AML-193 (cell line): ENCODE measurements at places on chromosomes 3 and 15.

DNA sequence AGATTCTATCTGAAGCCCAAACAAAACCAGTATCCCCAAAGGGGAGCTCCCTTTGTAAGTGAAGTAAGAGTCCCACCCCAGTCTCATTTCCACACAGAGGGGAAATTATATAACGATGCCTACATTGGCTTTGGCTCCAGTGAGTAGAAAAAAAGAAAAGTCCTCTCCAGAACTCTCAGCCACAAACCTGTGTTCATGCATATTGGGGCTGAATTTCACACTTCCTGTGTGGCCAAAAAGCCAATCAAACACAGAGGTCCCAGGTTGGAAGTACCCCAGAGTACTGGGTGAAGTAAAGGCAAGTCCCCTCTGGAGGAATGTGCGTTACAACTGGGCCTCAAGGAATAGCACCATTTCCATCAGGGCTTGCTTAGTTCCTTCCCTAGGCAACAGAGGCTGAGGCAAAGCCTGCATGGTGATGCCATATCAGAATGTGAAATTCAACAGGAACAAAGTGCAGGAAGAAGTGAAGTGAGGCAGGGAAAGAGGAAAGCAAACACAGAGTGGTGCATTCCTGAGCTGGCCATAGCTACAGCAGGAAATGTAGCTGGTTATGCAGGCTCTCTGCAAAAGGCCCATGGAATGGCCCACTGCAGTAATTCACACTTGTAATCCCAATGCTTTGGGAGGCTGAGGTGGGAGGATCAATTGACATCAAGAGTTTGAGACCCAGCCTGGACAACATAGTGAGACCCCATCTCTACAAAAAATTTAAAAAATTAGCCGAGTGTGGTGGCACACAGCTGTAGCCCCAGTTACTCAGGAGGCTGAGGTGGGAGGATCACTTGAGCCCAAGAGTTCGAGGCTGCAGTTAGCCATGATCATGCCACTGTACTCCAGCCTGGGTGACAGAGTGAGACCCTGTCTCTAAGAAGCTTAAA lies 16.6 kb upstream of the CX3CR1 start:
- no peak for DNase-seq

DNA sequence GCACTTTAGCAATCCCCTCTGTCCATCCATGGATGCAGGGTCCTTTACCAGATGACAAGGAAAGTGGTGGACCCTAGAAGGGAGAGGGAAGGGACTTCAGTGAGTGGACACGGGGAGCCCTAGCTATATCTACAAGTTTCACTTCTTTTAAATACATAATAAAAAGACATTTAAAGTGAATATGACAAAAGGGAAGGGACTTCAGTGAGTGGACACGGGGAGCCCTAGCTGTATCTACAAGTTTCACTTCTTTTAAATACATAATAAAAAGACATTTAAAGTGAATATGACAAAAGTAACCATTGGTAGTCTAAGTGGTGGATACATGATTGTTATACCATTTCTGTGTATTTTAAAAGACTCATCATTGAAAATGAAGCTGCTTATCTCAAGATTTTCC lies 81.9 kb upstream of the HES1 start:
- DNase-seq, result no peak

GRCh38 chr3:13407475-13407874 lies 12.6 kb downstream of the NUP210 start:
- DNase-seq, result no peak

- peak; percentile 97 for DNase-seq
These were observed 5.2 kb upstream of the FURIN start for GRCh38 chr15:90862964-90863778.

DNA sequence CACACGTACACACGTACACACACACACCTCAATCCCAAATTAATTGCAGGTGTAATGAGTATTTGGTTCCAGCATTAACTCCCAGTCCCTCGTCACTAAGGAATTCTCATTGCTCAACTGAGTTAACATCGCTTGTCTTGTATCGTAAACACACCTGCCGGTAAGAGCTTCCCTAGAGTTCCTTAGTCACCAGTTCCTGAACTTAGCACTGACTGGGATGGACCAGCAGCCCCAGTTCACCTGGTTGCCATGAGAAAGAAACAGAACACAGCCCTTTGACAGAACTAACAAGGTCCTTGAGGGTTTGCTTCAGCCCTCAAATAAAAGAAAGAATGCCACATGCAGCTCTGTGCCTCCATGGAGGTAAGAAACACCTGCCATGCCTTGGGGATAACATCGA lies 66.3 kb upstream of the SLCO3A1 start:
- DNase-seq, result no peak

DNA sequence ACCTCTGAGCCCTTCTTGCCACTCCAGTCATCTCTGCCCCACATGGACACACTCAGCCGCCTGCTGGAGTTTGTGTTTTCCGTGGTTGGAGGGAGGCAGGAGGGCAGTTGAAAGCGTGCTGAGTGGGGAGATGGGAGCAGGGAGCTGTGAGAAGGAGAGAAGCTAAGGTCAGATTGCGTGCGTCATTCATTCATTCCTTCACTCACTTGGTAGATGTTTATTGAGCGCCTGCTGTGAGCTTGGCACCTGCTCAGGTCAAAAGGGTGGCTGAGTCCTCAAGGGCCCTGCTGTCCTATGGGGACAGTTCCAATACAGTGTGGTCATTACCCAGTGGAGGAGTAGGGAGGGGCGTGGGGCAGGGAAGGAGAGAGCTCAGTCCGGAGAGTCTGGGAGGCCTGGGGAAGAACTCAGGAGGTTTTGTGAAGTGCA lies 23.5 kb downstream of the LIMD1 start:
- no peak for DNase-seq

DNA sequence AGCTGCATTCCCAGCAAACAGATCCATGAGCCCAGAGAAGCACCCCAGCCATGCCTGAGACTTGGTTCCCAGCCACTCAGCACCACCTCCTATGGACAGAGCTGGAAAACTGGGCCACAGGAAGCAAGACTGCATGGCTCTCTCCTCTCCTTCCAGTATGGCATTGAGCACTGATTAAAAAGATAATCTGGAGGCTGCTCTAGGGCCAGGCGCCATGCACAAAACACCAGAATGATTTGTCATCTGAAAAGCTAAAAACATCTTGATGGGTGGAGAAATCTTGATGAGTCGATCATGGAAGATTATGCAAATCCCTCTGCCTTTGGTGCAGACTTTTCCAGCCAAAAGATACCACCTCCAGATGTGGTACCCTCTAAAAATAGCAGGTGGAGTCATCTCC lies 62.7 kb upstream of the MRPS22 start:
- DNase-seq, result no peak

DNA sequence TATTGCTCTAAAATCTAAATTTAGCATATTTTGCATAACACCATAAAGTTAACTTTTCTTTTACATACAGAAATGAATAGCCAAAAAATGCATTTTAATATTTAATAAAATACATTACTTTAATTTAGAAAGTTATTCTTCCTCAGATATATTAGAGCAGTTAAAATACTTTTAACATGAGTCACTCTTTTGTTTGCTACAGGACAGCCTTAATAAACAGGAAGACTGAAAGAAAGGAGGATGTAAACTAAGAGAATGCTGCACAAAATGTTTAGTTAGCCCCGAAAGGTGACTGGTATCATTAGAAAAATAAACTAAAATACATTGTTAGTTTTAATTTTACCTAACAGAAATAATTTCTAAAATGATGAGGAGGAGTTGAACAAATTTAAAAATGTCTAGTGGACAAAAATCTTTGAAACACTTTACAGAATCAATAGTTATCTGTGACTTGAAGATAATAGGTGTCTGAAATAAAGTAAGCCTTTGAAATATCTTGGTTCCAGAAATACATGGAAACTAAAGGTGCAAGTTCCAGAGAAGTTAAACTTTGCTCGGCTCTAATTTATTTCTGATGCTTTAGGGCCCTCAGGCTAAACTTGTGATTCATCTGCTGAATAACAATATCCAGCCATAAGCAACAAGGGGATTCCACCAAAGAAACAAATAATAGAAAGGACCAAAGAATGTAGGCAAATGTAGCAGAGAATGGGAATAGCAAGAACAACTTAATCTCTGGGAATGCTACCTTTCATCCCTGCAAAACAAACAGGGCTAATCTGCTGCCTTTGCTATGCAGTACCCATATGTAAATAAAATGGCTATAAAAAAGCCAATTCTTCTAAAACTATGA lies 138.3 kb upstream of the UBP1 start:
- no peak for DNase-seq

- DNase-seq, result peak; percentile 82
These were observed 6.4 kb downstream of the THPO start for GRCh38 chr3:184371570-184372018.

- no peak for DNase-seq
These were observed 39.4 kb downstream of the DNAH1 start for GRCh38 chr3:52355526-52355925.

- no peak for DNase-seq
These were observed 568.9 kb upstream of the NR2F2 start for GRCh38 chr15:95761501-95762165.

DNA sequence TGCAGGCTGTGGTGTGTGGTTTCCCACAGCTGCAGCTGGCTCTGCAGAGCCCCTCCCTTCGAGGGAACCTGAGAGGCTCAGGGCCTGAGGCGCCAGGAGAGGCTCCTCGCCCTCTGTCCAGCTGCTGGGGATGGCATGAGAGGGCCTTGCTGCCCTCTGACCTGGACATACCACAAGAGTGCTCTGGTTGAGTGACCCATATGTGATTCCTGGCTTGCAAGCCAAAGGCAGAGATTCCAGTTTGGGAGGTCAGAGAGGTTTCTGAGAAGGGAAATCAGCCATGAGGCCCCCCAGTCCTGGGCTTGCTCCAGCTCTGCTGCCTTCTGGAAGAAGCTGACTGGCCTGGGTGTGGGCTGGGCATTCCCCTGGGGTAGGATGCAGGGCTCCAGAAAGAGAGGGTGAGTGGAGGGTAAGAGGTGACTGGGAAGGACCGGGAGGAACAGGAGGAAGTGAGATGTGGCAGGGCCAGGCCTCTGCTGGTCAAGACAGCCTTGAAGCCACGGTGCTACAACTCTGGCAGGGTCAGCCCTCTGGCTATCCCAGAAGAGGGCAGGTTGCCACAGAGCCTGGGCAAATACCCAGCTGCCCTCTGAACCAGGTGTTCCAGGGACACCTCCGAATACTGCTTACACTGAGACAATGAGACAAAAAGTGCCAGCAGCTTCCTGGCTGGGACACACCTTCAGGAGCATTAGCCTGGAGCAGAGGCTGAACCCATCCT lies 16.0 kb upstream of the SRP14 start:
- DNase-seq, result no peak

DNA sequence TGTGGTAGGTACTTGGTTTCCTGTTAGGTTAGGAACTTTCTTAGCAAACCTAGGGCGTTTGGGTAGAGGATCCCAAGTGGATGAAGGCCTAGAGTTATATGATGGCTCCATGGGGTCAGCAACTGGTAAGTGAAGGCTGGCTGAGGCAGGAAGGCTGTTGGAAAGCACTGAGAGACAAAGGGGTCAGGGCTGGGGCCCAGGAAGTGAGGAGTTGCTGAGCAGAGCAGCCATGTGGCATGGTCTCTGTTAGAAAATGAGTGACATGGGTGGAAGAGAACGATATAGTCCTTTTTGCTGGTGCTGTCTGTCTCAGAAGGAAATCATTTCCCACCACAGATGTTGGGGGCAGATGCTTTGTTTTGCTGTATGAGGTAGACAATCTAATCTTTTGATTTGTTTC lies 34.5 kb upstream of the MGLL start:
- DNase-seq, result no peak

DNA sequence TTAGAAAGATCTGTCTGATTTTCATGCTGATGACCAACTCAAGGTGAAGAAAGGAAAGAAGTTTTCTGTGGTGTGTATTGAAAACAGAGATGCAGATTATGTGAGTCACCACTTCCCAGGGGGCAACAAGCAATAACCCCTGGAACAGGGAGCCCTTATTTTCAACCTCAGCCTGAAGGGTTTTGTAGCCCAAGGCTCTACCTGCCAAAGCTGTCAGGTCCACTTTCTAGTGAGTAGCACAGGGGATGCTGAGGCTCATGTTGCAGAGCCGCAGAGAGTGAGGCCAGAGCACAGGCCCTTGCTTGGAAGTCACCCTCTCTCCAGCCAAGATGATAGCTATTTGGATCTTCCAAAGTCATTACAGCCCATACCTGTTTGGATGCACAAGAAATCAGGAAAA lies 152.2 kb upstream of the SLC24A5 start:
- DNase-seq, result no peak
